Kidney epithelial cell (primary cell): ENCODE measurements at places on chromosomes 2 and 18.

- no peak for DNase-seq
These were observed 120.9 kb upstream of the ST6GAL2 start for GRCh38 chr2:107006836-107007235.

DNA sequence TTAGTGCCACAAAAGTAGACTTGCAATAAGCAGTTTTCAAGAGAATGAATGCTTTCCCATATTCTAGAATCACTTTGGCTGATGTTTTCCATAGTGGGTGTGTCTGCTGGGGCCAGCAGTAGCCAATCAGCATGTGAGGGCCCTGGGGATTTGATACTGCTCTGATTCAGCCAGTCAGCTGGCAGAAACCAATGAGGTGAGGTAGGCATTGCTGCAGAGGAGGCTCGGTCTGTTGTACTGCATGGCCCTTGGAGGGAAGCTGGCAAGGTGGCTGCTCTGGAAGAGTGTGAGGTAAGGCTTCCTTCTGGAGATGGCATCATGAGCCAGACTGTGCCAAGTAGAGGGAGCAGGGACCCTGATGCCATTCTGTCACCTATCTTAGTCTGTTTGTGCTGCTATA, 22.7 kb downstream of the TMEM87B start:
- DNase-seq: no peak

GRCh38 chr2:100584816-100585215, 22.0 kb downstream of the PDCL3 start:
- no peak for DNase-seq

DNA sequence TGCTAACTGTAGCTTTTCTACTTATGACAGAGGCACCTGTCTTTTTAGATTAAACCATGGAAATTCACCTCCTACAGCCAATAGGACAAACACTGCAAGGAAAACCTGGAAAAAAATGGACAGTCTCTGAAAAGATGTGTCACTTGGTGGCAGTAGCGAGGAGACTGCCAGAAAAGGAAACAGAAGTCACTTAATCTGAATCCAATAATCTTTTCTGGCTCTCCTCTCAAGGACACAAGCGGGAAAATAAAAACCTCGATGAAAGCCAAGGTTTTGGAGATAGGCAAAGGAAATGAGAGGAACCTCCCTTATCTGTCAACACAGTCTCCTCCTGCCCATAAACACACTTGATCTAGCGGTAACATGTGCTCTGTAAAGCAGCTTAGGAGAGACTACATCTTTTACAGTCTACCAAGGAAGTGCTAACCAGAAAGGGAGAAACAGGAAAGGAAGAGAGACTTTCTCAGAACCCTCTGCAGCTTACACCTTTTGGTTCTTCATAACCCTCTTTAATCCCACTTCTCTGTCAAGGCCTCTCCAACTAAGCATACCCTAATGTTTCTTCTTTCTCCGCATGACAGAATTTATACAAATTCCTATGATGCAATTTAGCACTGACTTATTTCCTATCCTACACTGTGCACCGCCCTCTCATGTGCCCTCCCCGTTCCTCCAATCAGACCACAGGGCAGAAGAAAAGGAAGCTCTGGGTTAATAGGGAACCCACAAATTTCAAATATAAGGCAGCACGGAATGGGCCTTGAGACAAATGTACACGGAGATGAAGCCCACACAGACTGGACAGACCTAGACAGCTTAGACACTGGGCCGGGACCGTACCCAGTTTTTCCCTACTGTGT, 52.8 kb downstream of the CLASP1 start:
- peak; percentile 43 for DNase-seq

DNA sequence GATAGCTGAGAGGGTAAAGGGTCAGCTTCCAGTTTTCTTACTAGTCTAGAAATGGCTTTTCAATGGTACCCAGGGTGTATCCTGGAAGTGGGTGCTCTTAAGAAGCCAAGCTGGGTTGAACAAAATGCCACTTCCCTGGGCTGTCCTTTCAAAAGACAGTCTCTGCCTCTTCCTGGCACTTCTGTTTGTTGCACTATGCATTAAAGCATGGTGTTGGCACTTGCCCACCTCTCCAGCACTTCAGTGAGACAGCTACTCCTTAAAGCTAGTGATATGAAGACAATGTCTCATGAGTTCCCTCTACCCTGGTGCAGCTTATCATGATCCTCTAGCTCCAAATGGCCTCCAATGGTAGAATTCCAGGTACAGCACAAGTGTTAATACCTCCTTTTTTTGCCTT, 74.3 kb upstream of the IGFBP5 start:
- DNase-seq: no peak

- DNase-seq: no peak
These were observed 68.4 kb downstream of the POLR1A start for GRCh38 chr2:86037141-86037794.

GRCh38 chr18:75088622-75089211, 120.2 kb downstream of the PTGR3 start:
- no peak for DNase-seq

DNA sequence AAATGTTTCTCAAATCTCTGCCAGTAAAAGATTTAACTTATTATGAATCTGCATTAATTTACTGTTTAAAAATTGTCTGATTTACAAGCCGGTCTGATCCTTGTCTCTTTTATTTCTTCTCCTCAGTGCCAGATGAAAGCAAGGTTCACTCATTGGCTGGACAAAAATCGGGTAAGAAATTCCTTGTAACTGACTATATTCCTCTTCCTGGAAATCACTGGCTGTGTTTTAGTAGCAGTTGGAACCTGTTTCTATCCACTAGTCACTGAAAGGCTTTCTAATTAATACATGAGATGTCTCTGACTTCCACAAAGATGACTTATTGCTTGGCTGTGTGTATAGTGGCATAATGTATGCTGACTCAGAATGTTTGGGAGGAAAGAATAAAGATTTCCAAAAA, 436.6 kb upstream of the NRP2 start:
- DNase-seq: no peak

DNA sequence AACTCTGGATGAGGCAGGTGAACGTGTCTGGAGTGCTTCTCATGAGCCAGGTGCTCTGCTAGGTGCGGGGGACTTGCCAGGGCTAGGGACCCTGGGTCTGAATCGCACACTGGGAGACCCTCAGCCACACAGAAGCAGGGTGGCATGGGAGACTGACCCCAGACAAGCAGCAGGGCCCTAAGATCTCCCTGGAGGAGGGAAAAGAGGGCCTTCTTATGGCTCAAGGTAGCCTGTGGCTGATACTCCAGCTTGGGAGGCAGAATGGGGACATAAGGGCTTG, 12.8 kb upstream of the CIB4 start:
- no peak for DNase-seq

DNA sequence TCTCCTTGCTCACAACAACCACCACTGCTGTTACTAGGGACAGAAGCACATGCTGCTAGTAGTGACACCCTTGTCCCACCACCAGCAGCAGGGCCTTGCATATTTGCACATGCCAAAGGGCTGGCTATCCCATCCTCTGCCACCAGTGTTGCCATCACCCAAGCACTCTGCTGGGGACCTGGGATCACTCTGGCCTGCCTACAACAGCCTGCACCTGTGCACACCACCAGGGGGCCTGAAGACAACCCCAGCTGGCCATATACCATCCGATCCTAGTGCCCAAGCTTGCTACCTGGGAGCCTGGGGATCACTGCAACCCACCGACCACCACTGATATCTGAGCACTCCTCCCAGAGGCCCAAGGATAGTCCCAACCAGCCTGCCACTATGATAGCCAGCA, 99.9 kb upstream of the FANCL start:
- no peak for DNase-seq

GRCh38 chr2:185208261-185208660, 530.3 kb upstream of the FSIP2 start:
- DNase-seq: no peak

- peak; percentile 21 for DNase-seq
These were observed 83.4 kb upstream of the RTN4 start for GRCh38 chr2:55133467-55134315.

GRCh38 chr18:63107171-63107845, 212.3 kb downstream of the BCL2 start:
- no peak for DNase-seq

DNA sequence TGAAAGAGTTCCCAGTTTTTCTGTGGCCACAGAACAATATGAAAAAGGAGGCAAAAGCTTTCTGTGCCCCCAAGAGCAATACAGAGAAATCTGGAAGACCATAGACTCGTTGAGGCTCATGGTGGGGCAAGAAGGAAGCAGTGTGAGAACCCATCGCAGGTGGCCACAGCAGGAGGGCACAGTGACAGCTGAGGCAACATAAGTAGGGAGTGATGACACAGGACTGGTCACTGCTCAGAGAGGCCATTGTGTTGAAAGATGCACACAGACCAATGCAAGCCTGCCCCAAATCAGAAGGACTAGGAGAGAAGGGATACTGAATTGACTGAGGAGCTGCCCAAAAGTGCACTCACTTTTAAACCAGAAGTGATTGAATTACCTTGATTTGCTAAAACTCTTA, 483.6 kb downstream of the EPHA4 start:
- no peak for DNase-seq

- DNase-seq: no peak
These were observed 83.9 kb upstream of the EML6 start for GRCh38 chr2:54639609-54640008.

GRCh38 chr2:30927465-30928075, 120.3 kb upstream of the CAPN13 start:
- no peak for DNase-seq

GRCh38 chr2:181438261-181438660, 18.9 kb upstream of the ITGA4 start:
- no peak for DNase-seq

- DNase-seq: no peak
These were observed 674.1 kb downstream of the SUCLG1 start for GRCh38 chr2:83784947-83785346.

DNA sequence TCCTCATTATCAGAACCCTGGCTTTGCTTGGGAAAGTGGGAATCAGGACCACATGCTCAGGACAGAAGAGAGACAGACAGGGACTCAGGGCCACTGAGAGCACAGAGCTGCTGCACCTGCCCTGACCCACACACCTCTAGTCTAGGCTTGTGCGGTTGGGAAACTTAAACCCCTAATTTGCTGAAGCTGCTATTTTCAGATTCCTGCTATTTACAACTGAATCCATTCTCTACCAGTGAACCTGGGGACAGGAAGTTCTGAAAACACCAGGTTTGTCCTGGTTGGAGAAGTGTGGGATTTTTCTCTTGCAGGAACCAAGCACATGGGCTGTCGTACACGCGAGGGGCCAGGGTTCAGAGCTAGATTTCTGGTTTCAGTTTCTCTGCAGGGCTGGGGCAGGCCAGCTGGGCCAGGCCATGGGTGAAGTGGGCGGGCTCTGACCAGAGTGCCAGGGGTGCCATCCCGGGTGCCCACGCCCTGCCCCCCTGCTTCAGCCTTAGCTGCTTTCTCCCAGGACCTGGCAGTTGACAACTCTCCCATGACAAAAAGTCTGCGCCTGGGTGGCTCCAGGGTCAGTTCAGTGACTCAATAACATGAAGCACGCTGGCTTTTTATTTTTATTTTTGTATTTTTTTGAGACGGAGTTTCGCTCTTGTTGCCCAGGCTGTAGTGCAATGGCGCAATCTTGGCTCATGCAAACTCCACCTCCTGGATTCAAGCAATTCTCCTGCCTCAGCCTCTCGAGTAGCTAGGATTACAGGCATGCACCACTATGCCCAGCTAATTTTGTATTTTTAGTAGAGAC, 51.3 kb upstream of the SLC1A4 start:
- no peak for DNase-seq

DNA sequence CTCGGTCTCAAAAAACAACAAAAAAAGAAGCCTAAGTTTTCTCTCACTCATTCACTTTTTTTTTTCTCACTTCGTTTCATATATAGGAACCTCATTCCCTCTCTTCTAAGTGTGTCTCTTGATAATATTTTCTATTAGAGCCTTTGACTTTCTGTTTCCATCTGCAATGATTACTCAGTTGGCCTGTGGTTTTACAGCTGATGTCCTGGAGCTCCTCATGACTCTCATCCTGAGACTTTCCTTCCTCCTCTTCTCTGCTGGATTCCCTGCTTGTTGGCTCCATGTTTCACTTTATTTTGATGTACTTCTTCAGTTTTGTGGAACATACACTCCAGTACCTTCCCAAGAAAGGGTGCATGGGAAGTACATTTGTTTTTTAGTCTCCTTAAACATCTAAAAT, 154.2 kb upstream of the GATA6 start:
- DNase-seq: no peak

- DNase-seq: no peak
These were observed 14.6 kb upstream of the SLC9A2 start for GRCh38 chr2:102604769-102605168.

DNA sequence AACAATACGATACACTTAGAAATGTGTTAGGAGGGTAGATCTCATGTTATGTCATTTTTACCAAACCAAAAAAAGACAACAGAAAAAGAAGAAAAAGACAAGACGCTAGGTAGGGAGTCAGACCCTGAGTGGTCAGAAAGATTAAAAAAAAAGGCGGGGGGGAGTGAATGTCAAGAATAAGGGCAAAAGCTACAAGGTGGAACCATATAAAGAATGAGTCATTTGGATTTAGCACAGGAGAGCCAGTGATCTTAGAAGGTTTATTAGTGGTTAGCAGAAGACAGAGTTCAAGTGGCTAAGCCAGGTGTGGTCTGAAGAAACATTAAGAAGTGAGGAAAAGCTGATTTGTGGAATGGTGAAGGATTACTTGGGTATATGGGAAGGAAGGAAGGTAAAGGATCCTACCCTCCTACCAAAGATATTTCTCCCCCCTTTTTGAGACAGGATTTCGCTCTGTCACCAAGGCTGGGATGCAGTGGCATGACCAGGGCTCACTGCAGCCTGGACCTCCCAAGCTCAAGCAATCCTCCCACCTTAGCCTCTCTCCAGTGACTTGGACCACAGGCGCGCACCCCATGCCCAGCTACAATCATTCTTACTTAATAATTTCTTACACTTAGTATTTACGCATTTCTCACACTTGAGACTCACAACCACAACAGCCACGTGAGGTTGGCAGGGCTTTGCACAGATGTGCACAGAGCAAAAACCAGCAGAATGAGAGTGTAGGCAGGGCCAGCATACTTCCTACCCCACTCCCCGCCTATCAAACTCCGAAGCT, 2.6 kb downstream of the DSC2 start:
- no peak for DNase-seq

DNA sequence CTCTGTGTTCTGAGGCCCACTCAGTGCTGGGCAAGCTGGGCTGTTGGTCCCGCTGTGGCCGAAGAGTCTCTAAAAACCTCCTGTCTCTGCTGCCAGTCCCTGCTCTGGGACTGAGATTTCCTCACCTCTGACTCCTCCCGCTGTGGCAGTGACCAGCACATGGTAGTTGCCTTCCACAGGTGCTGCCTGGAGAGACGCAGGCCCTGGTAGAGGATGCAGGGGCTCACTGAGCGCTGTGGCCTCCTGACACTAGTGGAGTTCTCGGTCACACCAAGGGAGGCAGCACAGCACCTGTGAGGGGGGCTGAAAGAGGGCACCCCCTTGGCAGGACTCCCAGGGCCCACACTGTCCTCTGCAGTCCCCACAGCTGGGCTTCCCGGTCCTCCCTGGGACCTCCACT, 3.8 kb upstream of the ASB1 start:
- DNase-seq: no peak

- no peak for DNase-seq
These were observed 119.0 kb downstream of the GULP1 start for GRCh38 chr2:188410504-188411235.
